ENCODE measurements at places on chromosomes 4 and X.

GRCh38 chr4:142697320-142697719, 148.8 kb downstream of the INPP4B start:
- no peak for DNase-seq

- no peak for DNase-seq
These were observed 54.1 kb downstream of the TXK start for GRCh38 chr4:48079972-48080391.

GRCh38 chr4:7322166-7322991, 112.4 kb downstream of the PSAPL1 start:
- DNase-seq, result no peak

DNA sequence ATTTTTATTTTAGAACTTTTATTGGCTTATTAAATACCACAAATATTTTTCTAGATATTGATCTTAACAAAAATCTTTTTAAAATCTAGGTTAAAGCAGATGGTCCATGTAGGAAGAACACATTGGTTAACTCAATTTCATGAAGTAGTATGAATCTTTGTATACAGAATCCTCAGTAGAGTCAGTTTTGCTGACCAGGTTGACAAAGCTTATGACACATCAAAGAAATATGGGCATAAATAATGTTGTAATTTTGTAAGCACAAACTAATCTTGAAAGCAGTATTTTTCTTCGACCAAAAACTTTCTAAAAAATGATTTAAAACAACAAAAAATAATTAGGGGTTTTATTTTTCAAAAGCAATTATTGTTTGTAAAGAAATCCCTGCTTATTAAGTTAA, 479.3 kb upstream of the PCDH10 start:
- DNase-seq, result no peak

- DNase-seq, result no peak
These were observed 282.7 kb upstream of the TAPT1 start for GRCh38 chr4:16508968-16509367.

DNA sequence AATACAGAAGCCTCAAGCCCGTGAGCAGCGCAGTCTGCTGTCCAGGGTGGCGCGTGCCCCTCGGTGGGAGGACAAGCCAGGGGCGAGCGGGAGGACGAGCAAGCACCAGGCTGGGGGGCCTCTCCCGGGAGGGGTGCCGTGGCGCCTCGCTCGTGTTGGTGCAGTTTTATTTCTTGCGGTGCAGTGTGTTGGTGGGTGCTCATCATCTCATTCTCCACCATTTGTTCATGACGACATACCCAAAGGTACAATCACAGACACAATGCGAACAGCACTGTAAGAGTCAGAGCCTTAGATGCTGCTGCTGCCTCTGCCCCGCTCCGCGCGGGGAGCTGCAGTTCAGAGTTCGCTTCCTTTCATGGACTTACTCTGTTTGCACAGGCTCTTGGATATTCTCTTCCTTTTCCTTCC, 30.3 kb downstream of the RGS12 start:
- DNase-seq, result no peak

DNA sequence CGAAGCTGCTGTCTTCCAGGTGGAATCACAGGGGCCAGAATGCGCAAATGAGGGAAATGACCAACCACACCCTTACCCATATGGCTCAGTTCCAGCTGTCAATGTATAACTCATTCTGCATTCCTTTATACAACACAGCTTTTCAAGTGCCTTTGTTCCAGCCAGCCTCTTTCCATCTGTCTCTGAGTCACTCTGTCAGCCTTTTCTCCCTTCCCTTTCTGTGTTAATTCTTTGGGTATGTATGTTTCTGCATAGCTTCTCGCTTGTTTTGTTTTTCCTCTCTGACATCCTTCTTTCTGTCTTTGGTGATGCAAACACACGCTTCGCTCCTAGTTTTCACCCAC, 54.5 kb downstream of the RS1 start:
- peak; percentile 17 for DNase-seq

DNA sequence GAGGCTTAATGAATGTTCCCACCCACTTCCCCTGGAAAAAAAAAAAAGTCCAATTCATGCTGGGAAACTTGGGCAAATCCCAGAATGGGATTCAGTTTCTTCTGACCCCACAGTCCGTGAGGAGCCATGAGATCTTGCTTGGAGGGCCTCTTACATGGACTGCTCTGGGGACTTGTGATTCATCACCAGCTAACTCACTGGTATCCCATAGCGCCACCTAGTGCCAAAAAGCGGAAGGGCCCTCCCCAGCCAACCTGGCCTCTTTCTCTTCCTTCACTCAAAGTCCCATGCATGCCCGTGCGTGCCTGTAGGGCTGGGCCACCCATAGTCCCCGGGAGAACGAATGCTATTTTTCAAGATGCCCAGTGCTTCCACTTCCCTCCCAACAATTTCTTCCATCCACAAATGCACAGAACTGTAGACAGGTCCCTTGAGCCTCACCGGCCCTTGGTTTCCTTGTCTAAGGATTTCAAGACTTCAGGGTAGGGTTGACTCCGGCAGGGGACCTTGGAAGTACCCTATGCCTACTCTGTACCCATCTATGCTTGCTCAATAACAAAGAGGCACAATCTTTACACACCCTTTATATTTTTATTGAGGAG, 5.1 kb downstream of the RTL5 start:
- DNase-seq, result peak; percentile 81

- no peak for DNase-seq
These were observed 70.5 kb downstream of the GRIA2 start for GRCh38 chr4:157291071-157291470.

- DNase-seq, result no peak
These were observed 36.9 kb upstream of the PRSS12 start for GRCh38 chr4:118389721-118390120.

DNA sequence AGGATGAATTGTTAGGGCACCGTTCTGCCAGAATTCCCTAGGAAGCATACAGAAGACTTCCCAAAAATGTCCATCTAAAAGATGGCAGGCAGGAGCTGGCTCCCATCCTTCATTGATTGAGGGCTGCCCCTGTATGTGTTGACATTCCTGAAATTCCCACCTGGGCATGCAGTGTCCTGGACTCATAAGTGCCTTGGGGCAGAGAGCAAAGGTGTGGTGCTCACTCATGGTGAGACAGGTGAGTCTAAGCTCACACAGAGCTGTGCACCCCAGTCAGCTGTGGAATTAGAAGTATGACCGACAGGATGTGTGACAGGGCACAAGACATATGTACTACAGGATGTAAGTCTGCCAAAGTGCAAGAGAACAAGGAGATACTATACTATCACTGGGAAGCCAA, 271.9 kb downstream of the MID1IP1 start:
- DNase-seq, result no peak

- no peak for DNase-seq
These were observed 66.9 kb upstream of the WDR1 start for GRCh38 chr4:10183462-10183861.

DNA sequence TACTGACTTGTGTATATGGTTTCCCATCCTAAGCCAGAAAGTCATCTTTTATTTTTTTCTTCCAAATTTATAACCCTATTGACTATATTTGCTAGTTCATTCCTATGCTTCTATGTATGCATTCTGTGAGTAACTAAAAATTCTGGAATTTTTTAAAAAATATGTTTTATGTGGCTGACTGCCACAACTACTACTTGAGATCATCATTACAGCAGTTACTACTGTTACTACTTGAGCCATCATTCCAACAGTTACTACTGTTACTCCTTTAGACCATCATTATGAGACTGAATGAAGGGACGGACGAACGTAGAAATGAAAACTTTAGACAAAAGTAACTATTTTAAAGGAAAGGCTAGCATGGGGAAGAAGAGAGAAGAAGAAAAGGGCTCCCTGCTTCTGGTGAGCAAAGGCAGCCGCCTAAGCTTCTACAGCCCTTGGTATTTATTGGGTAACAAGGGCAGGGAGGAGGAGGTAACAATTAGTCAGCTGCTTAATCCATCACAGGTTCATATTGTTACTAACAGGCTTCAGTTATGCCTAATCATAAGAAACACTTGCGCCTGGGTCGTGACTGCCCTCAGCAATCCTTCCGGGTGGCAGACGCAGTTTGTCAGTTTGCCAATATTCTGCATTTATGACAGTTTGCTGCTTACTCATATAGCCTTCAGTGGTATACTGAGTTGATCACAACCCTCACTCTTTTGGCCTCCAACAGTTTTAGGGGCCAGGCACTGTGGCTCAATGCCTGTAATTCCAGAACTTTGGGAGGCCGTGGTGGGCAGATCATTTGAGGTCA, 80.4 kb downstream of the PDLIM5 start:
- peak; percentile 51 for DNase-seq

GRCh38 chr4:63921561-63921960, 487.7 kb downstream of the TECRL start:
- no peak for DNase-seq

- DNase-seq, result peak; percentile 42
These were observed 13.0 kb upstream of the TMEM156 start for GRCh38 chr4:39044956-39045826.

Measured in dermis microvascular lymphatic vessel endothelial cell (primary cell).